ENCODE measurements at places on chromosomes 5 and 9.

DNA sequence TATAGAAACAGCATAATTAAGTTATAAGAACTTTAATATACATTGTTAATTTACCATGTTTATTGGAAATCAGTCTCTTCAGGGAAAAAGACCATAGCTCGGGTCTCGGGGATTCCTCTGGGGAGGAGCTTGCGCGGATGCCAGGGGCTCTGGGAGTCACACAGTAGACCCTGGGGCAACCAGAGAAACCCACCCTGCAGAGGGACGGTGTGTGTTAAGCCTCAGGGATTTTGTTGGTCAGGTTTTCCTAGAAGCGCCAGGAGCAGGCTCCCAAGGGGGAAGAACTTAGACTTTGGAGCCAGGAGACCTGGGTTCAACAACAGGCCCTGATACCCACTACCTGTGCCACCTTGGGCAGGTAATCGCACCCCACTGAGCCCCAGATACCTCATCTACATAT lies 297.9 kb downstream of the MED10 start:
- DNase-seq: no peak

DNA sequence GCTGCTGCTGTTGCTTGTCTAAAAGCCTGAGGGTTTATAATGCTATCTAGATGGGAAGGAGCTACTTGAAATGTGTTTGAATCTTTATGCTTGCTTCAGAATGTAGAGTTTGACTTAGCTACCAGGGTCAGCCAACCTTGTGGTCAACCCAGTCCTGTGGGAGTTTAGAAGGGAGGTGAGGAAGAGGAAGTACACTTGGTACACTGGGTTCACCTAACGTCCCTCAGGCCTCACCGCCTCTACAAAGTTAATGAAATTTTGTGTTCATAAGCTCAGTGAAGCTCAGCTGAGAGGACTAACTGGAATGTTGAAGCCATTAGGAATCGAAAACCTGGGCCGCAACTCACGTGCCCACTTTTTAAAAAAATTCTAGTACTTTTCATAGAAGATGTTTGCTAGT lies 10.7 kb downstream of the IQGAP2 start:
- DNase-seq: no peak

DNA sequence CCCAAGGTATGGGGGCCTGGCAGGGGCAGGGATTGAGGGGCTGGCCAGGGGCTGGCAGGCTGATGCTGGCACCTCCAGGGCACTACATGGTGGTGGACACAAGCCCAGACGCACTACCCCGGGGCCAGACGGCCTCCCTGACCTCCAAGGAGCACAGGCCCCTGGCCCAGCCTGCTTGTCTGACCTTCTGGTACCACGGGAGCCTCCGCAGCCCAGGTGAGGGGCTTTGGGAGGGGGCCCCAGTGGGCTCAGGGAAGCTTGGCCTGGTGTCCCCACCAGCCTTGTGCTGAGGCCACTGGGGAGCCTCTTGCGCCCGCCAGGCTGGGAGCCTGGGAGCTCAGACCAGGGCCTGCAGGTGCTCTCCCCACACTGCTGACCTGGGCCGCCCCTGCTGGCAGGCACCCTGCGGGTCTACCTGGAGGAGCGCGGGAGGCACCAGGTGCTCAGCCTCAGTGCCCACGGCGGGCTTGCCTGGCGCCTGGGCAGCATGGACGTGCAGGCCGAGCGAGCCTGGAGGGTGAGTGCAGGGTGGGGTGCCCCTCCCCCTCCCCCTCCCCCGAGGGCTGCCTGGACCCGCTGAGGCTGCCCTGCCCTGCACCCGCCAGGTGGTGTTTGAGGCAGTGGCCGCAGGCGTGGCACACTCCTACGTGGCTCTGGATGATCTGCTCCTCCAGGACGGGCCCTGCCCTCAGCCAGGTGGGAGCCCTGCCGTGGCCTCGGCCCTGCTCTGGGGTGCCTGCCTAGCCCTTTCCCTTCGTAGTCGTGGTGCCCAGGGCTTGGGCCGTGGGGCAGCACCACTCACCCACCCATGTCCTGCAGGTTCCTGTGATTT lies 5.7 kb downstream of the MAMDC4 start:
- no peak for DNase-seq

- DNase-seq: no peak
These were observed 55.4 kb downstream of the LHX2 start for GRCh38 chr9:124066783-124067577.

- DNase-seq: no peak
These were observed 19.8 kb upstream of the MTX3 start for GRCh38 chr5:80010754-80011392.

GRCh38 chr9:131963072-131964030 lies 116.3 kb downstream of the MED27 start:
- DNase-seq: no peak

DNA sequence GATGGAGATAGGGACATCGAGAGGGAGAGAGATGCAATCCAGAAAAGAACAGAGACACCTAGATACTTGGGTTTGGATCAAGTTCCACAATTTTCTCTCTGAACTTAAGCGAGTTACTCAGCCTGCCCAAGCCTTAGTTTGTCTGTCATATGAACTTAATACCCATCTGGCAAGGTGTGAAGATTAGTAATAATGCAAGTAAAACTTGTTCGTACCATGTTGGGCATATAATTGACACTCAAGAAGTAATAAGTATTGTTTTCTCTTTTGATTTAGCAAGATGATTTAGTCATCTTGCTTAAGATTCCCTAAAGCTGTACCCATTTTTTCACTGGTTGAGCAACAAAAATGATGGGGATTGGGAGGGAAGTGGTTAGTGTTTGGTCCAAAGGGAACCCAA lies 7.5 kb downstream of the RABGAP1 start:
- no peak for DNase-seq

All from activated naive CD4-positive, alpha-beta T cell (primary cell).